ENCODE measurements at places on chromosomes 6 and 20.

GRCh38 chr20:54645445-54646155, 170.2 kb downstream of the DOK5 start:
- no peak for DNase-seq

DNA sequence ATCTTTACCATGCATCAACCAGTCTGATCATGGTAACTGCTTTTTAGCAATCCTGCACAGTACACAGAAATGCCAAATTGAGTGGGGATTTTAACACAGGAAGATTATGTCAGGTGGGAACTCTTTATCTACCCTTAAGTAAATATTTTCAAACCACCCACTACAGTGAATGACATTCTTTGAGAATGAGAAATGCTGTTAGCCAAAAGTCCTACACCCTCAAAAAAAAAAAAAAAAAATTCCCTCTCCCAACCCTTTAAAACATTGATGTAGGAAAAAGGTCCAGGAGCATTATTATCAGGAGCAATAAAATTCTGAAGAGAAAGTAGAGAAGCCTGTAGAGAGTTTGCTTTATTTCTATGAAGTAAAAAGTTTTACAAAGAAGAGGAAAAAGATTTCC, 307.2 kb upstream of the THEMIS start:
- DNase-seq: no peak

GRCh38 chr6:14638906-14639761, 521.6 kb downstream of the CD83 start:
- DNase-seq: no peak

DNA sequence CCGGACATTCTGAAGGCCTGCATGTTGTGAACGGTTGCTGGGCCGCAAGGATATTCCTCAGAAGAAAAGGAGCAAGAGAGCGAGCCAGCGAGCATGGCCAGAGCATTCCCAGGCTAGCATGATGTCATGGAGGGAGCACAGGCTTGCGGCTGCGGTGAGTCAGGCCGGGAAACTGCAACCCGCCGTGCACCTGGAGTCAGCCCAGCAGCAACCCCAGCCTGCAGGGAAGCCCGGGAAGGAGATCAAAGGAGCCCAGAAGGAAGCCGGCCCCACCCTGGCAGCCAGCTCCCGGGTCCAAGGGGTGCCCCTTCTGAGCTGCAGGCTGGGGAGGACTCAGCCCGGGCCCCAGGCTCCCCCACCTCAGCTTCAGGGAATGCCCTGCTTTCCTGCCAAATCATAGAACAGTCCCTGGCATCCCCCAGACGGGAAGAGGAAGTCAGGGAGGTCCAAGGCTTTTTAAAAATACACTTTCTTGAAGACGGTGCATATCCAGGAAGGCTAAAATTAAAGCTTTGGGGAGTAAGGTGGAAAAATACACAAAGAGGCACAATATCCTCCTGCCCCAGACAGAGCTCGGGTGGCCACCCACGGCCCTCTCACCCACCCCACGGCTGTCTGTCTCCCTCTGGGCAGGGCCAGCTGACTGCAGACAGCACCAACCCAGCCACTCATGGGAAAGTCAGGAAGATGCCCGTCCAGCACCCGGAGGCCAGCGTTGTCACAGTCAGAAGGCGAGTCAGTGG, 53.7 kb downstream of the BMP7 start:
- no peak for DNase-seq

DNA sequence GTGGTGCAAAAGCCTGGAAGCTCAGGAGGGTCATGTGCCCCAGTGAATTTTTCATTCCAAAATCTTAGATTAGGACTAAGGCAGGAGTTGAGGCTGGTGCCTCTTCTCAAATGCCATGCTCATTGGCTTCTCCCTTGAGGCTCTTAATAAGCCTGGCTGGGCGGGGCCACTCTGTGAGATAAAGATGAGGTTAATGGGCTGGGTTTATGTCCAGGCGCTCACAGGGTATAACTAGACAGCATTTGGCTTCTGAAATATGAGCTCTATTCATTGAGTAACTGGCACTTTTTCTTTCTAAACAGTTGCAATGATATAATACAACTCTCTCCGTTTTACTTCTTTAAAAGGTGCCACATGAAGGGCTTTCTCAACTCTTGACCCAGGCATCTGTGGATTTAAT, 156.3 kb downstream of the SCML4 start:
- DNase-seq: no peak

- DNase-seq: no peak
Measured at GRCh38 chr6:168782187-168782751, 341.3 kb downstream of the SMOC2 start.

DNA sequence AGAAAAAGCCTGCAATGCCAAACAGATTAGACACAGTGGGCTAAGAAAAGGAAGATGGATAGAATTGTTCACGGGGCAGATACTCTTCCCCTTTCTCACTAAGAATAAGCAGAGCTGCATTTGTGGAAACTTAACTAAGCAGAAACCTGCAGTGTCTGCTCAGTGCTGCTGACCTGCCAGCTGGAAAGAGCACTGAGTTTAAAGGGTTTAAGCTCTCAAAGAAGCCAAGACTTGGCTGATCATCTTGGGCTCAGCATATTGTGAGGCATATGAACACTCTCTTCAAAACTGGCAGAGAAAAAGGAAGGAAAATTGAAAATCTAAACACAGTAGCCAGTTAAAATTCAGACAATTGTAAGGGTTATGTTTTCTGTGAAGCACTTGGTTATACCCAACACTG, 711.1 kb upstream of the EPHA7 start:
- no peak for DNase-seq

DNA sequence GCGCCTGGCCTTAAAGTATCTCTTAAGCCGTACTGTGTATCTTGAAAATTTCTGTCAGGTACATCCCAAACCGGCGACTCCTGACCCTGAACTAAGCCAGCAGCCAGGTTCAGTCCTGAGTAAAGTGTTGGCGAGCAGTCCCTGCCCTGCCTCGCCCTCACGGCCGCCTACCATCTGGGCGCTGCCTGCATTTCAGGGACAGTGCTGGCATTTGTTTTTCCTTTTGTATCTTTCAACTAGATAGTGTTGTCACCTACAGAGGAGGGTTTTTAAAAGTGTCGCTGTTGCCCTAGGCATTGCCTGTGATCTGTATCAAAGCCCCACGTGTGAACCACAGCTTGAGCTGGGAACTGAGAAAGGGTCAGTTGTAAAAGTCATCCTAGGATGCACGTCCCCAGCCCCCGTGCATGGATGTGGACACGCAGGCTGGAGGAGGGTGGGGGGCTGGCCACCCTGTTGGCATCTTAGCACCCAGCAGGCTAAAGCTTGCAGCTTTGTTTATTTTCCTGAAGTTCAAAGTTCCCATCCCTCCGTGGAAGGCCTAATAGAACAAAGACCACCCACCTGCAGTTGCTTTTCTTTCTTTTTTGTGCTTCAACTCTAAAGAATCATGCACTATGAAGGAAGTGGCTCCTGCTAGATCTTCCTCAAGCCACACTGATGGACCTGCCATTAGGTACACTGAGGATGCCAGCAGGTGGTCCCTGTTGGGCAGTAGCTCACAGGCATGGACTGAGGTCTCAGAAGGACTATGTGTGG, 136.8 kb downstream of the ZDHHC14 start:
- DNase-seq: no peak

DNA sequence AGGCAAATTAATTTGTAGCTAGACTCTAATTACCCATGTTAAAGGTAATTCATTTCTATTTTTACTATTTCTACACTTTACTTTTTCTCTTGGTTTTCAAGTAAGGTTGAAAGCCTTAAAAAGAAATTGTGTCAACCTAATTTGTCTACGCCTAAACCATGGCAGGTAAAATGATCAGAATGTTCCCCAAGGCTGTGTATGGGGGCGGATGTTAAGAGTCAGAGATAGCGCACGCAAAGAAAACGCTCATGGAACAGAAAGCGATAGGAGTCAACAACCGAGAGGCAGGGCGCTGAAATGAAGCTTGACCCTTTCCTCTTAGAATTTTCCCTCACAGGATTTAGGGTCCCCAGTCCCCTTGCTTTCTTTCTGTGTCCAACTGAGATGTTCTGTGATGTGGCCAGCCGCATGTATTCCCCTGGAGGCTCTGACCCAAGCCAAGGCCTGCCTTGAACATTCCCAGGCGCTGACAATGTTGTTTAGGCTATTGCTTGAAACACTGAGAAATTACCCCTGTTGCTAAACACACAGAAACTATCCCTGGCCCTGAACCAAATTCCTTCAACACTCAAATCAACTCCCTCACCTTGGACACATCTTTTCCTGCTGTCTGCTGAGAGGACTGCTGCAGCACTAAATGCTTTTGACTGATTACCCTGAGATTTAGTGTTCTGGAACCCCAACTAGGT, 10.9 kb downstream of the PSMB1 start:
- no peak for DNase-seq

DNA sequence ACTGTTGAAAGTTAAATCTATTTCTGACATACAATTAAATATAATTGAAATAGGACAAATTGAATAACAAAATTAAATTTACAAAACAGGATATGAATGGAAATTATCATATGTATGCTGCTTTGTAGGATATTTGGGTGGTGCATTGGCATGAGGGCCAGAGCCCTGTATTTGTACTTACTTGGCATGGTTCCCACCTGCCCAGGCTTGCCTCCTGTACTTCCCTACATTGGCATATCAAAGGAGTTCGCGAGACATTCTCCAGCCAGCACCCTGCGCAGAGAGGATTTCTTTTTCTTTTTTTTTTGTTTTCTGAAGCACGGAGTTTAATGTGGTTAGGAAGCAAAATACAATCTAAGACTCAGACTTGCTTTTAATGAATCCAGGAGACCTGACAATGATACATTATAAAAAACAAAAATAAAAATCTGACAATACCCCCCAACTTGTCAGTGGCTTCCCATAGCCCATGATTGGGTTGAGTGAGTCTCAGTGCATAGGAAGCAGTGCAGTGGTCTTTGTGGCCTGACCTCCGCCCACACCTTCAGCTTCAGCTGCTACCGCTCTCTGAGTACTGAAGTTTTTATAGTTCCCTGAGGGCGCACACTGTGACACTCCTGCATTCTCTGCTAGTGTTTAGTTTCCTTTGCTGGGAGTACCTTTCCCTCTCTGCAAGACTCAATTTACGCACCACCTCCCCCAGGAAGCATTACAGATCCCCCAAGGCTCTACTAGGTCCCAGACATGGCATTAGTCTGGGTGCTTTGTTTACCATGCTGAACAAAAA, 440.8 kb downstream of the UTRN start:
- DNase-seq: no peak

- no peak for DNase-seq
Measured at GRCh38 chr6:96301781-96302180, 219.8 kb upstream of the UFL1 start.

DNA sequence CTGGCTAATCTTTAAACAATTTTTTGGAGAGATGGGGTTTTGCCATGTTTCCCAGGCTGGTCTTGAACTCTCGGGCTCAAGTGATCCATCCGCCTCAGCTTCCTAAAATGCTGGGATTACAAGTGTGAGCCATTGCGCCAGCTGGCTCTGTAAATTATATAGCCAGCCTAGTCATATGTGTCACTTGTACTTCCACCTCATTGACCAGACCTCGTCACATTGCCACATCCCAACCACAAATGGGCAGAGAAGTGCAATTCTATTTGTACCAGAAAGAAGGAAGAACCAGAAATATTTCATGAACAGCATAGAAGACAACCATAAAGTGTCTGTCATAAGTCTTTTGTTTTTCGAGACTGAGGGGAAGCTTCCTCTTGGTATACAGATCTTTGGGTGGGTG, 304.9 kb upstream of the RNF24 start:
- DNase-seq: no peak

DNA sequence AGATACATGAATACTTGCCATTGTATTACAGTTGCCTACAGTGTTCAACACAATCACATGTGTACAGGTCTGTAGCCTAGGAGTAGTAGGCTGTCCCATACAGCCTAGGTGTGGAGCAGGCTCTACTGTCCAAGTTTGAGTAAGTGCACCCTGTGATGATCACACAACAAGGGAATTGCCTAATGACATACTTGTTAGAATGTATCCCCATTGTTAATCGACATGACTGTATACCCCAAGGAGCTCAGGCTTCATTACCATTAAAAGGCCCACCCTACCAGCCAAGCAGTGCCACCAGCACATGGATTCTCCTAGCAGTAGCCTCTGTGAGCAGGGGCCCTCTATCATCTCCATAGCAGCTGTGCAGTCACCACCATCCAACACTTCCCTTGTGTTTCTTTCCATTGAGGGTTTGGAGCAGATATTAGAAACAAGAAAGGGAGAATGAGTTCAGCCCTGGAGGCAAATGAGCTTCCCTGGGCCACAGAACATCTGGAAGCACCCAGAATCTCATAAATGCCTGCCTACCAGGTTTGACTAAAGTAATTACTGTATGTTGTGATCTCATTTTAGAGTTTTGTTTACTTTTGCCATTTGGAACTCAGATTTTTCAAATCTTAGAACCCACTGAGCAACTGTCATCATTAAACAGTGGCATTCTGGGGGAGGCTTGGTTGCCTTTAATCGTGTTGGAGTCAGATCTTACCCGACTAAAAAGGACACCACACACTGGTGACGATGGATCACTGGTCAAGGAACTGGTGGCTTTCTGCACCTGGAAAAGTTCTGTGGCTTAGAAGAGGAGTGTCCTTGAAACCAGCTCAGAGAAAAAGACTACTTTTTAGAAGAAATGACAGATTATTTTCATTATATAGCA, 104.9 kb downstream of the TULP4 start:
- no peak for DNase-seq

DNA sequence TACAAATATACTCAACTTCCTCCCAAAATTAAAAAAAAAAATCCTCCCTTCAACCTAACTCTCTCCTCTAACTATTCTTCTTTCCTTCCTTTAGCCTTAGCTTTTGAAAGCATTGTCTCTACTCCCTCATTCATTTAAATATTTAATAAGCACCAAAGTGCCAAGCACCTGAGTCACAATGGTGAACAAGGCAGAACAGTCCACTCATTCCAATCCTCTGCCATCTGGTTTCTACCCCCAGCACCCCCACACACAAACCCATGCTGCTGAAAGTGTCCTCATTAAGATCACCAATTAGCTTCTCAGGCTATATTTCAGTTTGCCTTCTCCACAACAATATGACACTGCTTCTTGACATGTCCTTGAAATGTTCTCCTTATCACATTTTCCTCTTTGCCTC, 76.3 kb downstream of the DTNBP1 start:
- DNase-seq: no peak

- DNase-seq: no peak
Measured at GRCh38 chr20:18585134-18585533, 2.7 kb upstream of the DTD1 start.

DNA sequence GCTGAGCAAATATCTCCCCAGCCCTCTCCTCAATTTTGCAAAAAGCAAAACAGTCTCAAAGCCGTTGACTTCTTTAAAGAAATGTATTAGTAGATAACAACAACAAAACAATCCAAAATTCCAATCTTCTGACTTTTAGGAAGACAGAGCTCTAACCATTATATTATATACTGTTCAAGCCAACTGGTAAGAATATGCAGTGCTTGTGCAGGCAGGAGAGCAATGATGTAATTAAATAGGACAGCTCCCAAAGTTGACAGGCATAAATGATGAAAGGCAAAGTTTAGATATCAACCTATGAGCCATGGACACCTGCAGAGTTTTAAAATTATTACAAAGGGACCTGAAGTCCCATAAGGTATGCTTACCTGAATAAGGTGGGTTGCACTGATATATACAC, 16.6 kb upstream of the CEP85L start:
- DNase-seq: no peak

DNA sequence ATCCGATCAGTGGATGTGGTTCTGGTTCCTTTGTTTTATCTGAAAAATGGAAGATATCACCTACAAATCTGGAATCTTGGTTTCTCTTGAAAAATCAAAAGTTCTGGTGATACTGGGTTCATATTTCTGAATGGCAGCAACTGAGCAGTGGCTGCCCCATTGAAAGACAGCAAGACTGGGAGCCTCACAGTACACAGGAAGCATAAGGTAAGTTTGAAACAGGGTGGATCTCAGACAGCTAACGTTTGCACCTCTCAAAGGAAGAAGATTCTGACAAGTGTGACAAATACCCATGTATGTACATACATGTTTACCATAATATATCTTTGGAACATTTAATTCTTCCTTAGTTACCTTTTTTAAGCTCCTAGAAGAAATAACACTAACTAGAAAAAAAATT, at the start of gene SAMD3:
Gene SAMD3 (minus strand): TSS at position 177 of the 400 bp plus-strand sequence. CDS start 7,678 bp downstream, outside the sequence.
- no peak for DNase-seq

All from vagina (tissue), 2 donors.